ENCODE measurements at places on chromosomes 13 and 19.

DNA sequence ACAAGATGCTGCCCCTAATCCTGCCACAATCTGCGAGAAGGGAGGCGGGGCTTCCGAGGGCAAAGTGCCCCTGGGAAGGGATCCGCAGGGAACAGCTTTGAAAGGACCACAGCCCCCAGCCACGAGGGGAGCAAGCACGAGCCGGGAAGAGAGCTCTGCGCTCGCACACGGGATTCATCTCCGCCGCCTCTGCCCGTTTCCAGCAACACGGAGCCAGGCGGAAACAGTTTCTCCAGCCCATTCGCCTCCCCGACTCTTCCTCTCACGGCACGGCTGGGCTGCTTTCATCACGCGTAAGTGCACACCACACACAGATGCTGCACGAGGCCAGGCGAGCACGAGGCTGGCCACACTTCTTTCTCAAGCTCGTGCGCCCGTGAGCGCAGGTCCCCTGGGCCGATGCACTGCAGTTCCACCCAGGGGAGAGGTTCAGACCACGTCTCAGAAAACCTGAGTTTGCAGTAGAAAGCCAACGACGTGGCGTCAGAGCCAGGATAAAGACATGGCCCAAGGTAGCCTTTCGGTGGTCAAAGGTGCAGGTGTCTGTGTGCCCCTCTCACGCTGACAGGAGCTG, 33.6 kb downstream of the NAXD start:
- DNase-seq = no peak

GRCh38 chr13:50993934-50994333, 84.3 kb downstream of the RNASEH2B start:
- no peak for DNase-seq

DNA sequence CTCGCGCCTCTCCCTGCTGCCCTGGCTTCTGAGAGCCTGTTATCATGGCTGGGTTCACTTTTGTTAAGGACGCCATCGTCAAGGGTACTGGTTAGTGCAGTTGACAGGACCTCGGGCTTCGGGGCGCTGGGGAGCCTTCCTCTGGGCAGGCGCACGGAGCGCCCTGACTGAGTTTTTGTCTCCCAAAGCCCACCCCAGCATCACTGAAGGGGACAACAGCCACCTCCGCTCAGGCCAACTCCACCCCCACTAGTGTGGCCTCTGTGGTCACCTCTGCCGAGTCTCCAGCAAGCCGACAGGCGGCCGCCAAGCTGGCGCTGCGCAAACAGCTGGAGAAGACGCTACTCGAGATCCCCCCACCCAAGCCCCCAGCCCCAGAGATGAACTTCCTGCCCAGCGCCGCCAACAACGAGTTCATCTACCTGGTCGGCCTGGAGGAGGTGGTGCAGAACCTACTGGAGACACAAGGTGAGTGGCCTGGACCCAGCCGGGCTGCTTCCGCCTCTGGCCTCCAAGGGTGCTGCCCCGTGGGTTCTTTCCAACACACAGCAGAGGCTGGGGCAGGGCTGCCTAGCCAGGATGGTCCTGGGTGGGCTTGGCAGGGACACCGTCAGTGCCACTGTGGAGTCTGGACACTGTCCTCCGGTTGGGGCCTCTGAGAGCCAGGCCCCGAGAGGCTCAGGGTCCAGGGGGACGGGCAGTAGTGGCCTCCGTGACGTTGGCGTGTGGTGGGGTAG, 16.9 kb downstream of the TSSK6 start:
- no peak for DNase-seq

DNA sequence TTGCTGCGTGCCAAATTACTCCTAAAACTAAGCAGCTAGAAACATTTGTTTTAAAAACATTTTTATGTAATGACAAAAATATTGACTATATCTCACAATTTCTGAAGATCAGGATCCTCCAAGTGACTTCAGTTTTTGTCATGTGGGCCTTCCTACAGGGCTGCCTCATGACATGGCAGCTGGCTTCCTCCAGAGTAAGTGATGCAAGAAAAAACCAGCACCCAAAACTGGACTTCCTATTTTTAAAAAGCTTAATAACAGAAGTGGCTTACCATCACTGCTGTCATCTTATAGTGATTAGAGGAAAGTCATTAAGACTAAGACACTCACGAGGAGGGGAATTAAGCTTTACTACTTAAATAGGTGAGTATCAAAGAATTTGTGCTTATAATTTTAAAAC, 681.7 kb downstream of the PCDH17 start:
- no peak for DNase-seq

DNA sequence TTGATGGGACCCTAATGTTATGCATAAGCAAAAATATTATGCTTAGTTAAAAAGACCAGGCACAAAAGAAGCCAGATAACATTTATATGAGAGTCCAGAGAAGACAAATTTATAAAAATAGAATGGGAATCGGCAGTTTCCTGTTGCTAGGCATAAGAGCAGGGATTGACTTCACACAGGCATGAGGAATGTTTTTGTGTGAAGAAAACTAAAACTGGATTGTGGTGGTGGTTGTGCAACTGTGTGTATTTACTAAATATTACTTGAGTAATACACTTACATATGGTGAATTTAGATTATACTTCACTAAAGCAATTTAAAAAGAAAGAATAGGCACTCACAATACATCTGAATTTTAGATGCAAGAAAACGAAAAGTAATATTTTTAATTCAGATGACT, 108.3 kb downstream of the SLITRK1 start:
- no peak for DNase-seq

DNA sequence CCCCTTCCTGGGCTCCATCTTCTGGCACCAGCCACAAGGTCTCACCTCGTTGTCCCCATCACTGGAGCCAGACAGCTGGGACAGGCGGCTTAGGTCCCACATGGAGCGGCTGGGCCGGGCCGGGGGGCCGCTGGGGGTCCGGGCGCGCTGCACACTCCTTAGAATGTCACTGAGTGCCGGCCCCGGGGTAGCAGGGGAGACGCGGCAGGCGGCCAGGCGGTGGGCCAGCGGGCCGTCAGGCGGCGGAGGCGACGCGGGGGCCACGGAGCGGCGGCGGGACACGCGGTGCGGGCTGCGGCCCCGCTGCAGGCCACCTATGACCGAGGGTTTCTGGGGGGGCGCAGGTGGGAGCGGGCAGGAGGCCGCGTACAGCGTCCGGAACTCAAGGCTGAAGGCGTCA, 3.1 kb upstream of the SPACA4 start:
- no peak for DNase-seq

DNA sequence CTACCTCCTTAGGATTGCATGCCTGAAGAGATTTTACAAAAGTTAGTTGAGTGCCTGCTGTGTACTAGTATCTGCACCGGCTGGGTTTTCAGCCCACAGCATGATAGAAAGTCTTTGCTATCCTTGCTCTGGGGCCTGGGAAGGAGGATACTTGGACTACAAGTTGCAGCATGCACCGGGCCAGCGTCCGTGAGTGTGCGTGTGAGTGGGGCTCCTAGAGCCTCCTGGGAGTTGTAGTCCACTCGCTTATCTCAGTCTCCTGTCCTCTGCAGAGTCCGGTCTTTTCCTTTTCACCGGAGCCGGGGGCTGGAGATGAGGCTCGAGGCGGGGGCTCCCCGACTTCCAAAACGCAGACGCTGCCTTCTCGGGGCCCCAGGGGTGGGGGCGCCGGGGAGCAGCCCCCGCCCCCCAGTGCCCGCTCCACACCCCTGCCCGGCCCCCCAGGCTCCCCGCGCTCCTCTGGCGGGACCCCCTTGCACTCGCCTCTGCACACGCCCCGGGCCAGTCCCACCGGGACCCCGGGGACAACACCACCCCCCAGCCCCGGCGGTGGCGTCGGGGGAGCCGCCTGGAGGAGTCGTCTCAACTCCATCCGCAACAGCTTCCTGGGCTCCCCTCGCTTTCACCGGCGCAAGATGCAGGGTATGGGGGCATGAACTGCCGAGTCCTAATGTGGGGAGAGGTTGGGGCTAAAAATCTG, 20.6 kb downstream of the BRSK1 start:
- DNase-seq = peak; percentile 53

GRCh38 chr13:74171641-74172040, 37.4 kb upstream of the KLF12 start:
- no peak for DNase-seq

Measured in stimulated activated CD4-positive, alpha-beta T cell treated with anti-CD3 and anti-CD28 coated beads, Interleukin-15, amount 100 ng/mL, for 24 hours (primary cell).